ENCODE measurements at places on chromosomes 2 and 18.

DNA sequence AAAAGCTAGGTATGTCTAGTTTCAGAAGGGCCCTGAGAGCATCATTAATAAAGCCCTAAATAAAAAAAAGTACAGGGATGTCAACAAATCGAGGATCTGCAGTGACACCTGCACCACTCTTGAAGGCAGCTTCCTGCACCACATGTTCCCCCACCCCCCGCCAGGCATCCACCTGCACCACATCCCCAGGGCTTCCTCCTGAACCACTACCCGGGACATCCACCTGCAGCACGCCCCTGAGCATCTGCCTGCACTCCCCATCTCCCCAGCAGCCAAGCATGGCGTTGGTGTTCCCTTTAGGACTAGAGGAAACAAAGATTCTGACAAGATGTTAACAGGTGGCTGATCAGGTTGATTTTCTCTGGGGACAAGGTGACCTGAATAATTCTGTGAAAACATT, 55.2 kb downstream of the DLGAP1 start:
- no peak for DNase-seq

DNA sequence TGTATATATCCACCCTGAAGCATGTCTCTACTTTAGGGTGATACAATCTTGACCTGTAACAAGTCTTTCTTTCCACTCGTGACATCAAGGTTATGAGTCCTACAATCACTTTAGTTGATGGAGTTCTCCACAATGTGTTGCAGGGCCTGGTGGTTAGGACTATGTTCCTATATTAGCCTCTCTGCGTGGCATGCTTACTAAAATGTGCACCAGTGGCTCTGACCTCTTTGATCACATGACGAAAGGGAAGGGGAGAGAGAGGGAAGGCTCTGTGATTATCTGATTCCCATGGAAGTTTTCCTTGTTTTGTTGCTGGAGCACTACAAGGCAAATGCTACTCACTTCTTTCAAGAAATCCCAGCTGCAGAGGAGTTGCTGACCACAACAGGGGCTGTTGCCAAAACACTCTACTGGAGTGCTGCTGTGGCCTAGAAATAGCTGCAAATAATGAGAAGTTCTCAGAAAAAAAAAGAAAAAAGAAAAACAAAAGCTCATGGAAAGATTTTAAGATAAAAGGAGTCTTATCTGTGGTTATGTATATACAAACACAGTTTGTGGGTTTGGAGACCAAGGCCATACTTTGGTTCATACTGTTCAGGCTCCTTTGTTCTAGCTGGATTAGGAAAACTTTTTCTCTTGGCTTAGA, 272.8 kb upstream of the MMADHC start:
- DNase-seq: no peak

DNA sequence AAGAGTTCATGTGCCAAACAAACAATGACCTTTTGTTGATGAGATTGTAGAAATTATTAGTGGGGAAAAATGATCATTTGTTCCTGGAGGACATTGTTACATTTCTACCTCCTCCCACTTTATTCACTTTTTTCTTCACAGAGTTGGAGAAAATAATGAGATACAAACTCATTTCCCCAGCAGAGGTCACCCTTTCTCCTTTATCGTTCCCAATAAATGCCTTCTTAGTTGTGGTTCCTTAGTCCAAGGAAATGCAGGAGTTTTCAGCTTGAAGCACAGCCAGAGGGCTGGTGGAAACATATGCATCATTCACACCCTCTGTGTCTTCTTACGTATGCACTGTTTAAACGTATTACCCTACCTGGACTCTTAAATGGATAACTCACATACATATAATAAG, 108.8 kb downstream of the SLC4A3 start:
- no peak for DNase-seq

- DNase-seq: no peak
Measured at GRCh38 chr2:68385907-68386287, 20.8 kb downstream of the PLEK start.

DNA sequence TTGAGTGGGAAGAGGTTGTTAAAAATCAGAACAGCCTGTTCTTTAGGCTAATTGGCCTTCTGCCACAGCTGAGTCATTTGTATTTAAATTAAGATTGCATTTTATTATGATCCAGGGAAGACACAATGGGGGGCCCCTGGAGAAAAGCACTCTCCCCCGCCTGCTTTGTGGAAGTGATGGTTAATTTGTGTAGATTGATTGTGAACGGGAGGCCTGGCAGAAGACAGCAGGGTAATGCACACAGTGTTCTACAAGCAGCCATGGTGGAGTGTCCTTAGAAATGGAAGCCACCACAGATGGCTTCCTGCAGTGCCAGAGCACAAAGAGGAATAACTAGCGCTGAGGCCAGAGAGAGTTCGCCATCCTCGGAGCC, 19.6 kb downstream of the RAMP1 start:
- no peak for DNase-seq

DNA sequence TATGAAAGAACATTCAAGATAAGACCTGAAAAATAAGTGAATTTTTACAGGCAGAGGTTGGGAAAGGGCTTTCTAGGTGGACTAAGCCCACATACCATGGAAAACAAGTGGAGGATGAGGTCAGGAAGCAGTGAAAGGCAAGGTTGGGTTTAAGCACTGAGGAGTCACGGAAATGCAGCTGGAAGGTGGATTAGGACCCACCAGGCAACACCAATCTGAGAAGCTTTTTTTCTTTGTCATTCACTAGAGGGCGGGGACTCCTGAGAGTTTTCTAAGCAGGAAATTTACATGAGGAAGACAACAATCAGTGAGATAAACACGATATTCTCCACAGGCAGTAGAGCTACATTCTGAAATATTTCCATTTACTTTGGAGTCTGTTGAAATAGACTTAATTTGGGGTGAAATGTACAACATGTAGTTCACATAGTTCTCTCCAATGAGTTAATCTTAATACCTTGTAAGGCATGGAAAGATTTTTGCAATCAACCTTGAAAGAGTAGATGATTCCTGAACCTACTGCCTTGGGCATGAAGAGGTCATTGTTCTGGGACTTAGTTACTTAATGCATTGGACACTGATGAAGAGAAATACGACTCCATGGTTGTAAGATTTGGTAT, 40.7 kb downstream of the VIT start:
- DNase-seq: no peak

DNA sequence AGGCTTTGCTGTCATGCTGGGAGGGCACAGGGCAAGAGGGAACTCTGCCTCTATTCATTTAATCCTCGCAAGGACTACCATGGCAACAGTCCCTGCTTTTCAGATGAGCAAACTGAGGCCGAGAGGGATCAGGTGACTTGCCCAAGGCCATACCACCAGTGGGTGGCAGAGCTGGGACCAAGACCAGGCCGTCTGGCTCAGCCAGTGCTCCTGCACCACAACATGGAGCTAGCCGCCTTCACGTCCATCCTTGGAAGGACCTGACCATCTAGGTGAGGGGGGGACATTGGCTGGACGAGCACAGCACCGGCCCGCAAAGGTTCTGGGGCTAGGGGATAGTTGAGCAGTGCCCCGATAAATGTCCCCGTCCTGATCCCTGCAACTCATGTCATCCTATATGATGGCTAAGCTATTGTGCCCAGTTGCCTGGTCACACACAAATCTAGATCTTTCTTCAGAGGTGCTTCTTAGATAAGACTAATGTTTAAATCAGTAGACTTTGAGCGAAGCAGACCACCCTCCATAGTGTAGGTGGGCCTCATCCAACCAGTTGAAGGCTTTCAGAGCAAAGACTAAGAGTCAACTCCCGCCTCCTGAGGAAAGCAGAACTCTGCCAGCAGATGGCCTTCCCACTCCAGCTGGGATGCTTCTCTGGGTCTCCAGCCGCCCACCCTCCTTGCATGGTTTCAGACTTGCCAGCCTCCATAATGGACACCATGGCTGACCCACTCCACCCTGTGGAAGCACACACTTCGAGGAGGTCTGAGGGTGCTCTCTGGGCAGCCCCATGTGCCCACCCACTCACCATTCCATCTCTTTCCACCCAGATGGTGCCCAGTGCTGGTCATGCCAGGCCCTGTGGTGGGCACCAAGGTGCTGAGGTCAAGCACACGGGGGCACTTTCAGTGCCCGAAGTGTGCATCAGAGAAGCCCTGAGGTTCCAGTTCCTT, 214.8 kb upstream of the RAB6C start:
- DNase-seq: no peak

DNA sequence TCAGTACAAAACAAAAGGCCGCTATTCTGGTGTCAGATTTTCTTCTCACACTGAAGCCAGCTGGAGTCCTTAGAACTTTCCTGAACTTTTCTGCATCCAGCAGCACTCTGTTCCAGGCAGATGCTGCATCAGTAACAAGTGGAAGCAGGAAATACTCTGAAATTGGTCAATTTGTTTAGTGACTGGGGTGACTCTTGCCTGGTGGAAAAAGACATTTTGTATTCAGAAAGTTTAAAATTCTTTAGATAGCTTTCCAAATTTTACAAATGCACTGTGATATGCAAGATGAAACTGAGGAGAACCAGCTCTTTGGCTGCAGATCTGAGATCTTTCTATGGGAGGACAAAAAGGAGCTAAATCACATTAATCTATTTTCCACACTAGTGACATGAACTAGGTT, 385.7 kb downstream of the NRXN1 start:
- no peak for DNase-seq

GRCh38 chr18:46167971-46168370, 63.8 kb downstream of the HAUS1 start:
- DNase-seq: no peak

DNA sequence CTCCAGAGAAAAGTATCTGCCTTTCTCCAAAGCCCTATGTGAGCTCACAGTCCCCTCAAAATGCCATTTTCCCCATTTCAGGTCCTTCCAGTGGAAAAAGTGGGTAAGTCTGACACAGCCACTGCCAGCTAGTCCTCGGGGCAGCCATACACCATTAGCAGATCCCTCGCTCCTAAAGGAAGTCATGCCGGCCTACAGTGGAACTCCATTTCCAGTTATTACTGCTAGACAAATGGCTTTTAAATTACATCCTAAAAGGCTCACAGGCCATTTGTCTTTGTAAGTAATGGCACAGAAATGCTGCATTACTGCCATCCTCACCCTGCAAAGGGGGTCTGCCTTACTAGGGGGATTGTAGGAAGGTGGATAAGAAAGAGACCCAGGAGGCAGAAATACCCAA, 259.4 kb upstream of the SIX2 start:
- no peak for DNase-seq

DNA sequence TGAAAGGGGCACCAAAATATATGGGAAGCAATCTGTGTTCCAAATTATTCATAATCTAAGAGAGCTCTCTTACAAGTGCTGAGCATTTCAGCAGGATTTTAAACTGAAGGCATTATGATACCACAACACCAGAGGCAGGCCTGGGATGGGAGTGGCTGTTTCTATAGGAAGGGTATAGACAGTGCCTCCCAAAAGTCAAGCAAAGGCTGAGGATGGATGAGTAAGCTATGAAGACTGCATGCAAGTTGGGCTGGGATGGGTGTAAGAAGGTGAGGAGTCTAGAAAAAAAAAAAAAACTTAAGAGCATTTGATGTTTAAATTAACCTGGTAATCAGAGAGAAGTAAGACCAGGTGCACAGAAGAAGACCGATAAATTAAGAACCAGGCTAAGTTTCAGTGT, 132.5 kb downstream of the OSR1 start:
- DNase-seq: no peak

GRCh38 chr2:74576211-74576862, 21.8 kb downstream of the DOK1 start:
- DNase-seq: no peak

GRCh38 chr2:48753228-48753627, 2.3 kb downstream of the LHCGR start:
- DNase-seq: no peak
